ENCODE measurements at places on chromosomes 6 and 20. TPM values are rescaled to one million over a fixed set of nuclear protein-coding genes. Genes with fewer than 3 reads are reported as not detected.

Gene SCP2D1
- total RNA-seq: not detected

DNA sequence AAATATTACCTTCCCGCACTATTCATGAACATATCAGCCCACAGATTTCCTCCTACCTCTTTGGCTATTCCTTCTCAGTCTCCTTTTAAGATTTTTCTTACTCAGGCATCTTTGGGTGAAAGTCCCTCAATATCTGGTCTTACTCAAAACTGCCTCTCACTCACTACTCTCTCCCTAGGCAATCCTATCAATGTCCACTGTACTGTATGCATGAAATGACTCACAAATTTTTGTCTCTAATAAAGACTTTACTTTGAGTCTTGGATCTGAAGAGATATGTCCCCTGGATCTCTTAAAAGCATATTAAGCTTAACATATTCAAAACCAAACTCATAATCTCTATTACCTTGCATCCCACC, 24.4 kb downstream of the IL22RA2 start:
- DNase-seq: no peak
- H3K27ac ChIP-seq: no peak overlapping the region
- H3K36me3 ChIP-seq: no peaks in the 10 kb centered on the region
- H3K4me1 ChIP-seq: peaks cover 14% of the 10 kb centered on the region
- no peak overlapping the region for H3K4me3 ChIP-seq

DNA sequence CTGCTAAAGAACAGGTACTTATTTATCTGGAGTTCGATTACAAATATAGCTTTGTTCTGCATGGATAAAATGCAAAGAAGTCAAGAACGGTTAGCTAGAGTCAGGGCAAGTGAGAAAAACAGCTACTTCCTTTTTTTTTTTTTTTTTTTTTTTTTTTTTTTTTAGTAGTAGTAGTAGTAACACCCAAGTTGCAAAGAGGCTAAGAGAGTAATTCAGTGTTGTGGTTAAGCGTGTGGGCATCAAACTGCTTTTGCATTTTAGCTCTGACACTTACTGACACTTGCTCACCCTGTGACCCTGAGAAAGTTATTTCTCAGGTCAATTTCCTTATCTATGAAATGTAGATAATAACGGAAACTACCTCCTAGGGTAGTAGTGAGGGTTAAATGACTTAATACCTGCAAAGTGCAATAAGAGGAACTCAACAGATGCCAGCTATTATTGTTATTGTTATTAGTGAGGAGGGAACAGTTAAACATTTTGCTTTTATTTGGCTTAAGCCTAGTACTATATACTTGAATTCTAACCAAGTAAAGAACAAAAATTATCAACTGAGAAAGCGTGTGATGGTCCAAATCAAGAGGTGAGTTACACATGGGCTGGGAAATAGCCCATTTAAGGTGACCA, 86.7 kb upstream of the BACH2 start:
- DNase-seq: peak; percentile 86
- no peaks in the 10 kb centered on the region for H3K27me3 ChIP-seq
- no peaks in the 10 kb centered on the region for H3K36me3 ChIP-seq

- no peak overlapping the region for H3K4me3 ChIP-seq
- H3K27ac ChIP-seq: no peak overlapping the region
- DNase-seq: no peak
- H3K4me1 ChIP-seq: no peaks in the 10 kb centered on the region
- H3K27me3 ChIP-seq: no peaks in the 10 kb centered on the region
- H3K36me3 ChIP-seq: peaks cover 37% of the 10 kb centered on the region
Observed at GRCh38 chr6:57134954-57135353, 37.2 kb upstream of the BAG2 start.

DNA sequence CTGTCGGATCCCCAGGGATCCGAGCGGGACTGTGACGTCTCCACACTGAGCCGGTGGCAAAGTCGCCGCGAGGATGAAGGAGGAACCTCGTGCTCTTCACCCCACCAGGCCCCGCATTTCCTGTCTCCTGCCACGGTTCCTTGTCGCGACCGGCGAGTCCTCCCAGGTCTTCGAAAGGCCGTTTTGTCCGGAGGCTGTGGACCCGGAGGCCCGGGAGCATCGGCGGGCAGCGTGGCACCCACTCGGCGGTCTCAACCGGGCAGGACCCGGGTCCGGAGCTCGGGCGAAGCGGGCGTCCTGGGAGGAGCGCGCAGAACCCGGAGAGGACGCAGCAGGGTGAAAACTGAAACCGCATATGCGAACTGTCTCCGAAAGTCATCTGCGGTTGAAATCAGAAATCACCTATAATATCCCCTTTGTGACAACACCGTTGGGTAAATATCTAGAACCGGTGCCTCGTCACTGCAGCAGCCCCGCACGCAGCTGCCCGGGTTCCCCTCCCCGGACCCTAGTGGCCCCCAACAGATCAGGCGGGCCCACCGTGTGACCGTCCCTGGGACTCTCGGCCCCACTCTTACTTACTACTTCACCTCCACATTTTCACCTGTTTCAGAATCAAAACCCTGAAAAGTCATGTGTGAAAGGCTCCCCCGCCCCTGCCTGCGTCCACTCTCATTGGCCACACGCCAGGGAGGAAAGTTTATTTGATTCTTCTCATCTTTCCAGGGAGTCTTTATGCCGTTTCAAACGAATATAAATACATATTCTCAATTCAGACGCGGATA, 3.1 kb upstream of the ULBP2 start:
- peaks cover 83% of the 10 kb centered on the region for H3K27me3 ChIP-seq
- no peaks in the 10 kb centered on the region for H3K36me3 ChIP-seq

- H3K36me3 ChIP-seq: no peaks in the 10 kb centered on the region
- no peaks in the 10 kb centered on the region for H3K27me3 ChIP-seq
- no peaks in the 10 kb centered on the region for H3K4me1 ChIP-seq
- no peak overlapping the region for H3K27ac ChIP-seq
Observed at GRCh38 chr6:16883414-16883813, 122.2 kb upstream of the ATXN1 start.

- no peak overlapping the region for H3K27ac ChIP-seq
- DNase-seq: no peak
- no peaks in the 10 kb centered on the region for H3K36me3 ChIP-seq
- no peaks in the 10 kb centered on the region for H3K4me1 ChIP-seq
Observed at GRCh38 chr20:17673084-17673483, 9.0 kb downstream of the RRBP1 start.

Gene HTR1B
- not detected for total RNA-seq

DNA sequence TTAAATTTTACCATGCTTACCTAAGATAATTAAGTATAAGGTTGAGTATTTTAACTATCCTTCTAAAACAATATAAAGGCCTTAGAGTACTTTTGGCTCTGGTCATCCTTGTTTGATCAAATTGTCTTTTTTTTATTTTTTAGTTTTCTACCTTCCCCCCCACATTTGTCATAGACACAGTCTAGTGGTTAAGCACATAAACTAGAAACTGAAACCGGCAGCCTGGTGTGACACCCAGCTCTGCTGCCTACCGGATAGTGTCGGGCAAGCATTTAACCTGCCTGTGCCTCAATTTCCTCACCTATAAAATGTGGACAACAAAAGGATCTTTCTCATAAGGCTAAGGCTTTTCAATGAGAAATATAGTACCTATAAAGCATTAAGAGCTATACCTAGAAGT, 21.6 kb upstream of the TULP4 start:
- H3K36me3 ChIP-seq: no peaks in the 10 kb centered on the region
- H3K4me1 ChIP-seq: peaks cover 53% of the 10 kb centered on the region
- no peaks in the 10 kb centered on the region for H3K27me3 ChIP-seq
- DNase-seq: peak; percentile 80

Gene EBF4
- total RNA-seq: 5.0 TPM

DNA sequence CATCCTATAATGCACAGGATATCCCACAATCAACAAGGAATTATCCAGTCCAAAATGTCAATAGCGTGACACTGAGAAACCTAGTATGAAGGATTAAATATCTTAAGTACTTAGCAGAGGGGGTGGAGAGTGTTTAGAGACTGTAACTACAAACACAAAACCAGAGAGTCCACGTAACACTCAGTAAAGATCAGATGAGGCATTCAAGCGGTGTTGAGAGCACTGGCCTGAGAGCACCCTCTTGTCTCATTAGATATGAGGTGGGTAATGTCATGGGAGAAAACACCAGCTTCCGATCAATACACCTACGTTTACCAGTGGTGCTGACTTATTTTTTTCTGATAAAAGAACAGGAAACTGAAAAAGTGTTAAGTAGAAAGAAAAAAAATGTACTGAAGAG, 2.3 kb downstream of the FAM184A start:
- H3K27ac ChIP-seq: no peak overlapping the region
- H3K4me3 ChIP-seq: no peak overlapping the region
- H3K4me1 ChIP-seq: peaks cover 6% of the 10 kb centered on the region
- H3K27me3 ChIP-seq: peaks cover 2% of the 10 kb centered on the region

Gene JPH2
- total RNA-seq: 0.17 TPM

DNA sequence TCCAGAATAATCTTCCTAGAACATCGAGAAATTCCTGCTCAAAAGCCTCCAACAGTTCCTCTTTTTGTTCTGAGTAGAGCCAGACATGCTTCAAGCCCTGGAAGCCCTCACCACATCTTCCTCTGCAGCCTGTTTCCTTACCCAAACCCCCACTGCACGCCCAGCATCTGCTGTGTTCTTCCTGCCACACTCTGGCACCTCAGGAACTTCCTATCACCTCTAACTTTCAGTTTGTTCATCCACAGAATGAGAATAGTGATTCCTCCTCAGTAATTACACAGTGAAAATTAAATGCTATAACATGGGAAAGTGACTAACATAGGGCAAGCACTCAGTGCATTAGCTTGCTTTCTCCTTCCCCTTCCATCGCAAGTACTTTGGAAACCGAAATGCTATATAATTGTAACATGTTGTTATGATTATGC, 26.3 kb downstream of the C6orf89 start:
- DNase-seq: peak; percentile 16
- no peak overlapping the region for H3K4me3 ChIP-seq
- peaks cover 68% of the 10 kb centered on the region for H3K36me3 ChIP-seq
- H3K27ac ChIP-seq: no peak overlapping the region
- H3K4me1 ChIP-seq: peaks cover 16% of the 10 kb centered on the region
- no peaks in the 10 kb centered on the region for H3K27me3 ChIP-seq

- no peak for DNase-seq
- H3K27ac ChIP-seq: no peak overlapping the region
- H3K4me1 ChIP-seq: peaks cover 5% of the 10 kb centered on the region
- no peaks in the 10 kb centered on the region for H3K27me3 ChIP-seq
- no peaks in the 10 kb centered on the region for H3K36me3 ChIP-seq
- no peak overlapping the region for H3K4me3 ChIP-seq
Observed at GRCh38 chr6:112156668-112157067, 69.3 kb downstream of the FAM229B start.

GRCh38 chr6:33683576-33684427, 27.7 kb downstream of the UQCC2 start:
- DNase-seq: no peak
- H3K27me3 ChIP-seq: no peaks in the 10 kb centered on the region
- no peak overlapping the region for H3K4me3 ChIP-seq
- H3K27ac ChIP-seq: no peak overlapping the region
- H3K4me1 ChIP-seq: no peaks in the 10 kb centered on the region
- H3K36me3 ChIP-seq: peaks cover 86% of the 10 kb centered on the region

GRCh38 chr6:25332655-25333071, 53.5 kb downstream of the CARMIL1 start:
- H3K36me3 ChIP-seq: no peaks in the 10 kb centered on the region
- peaks cover 32% of the 10 kb centered on the region for H3K4me1 ChIP-seq
- no peak overlapping the region for H3K4me3 ChIP-seq
- peak; percentile 33 for DNase-seq
- H3K27me3 ChIP-seq: no peaks in the 10 kb centered on the region

Gene EYA4
- total RNA-seq: 0.49 TPM

Gene HSD17B8
- total RNA-seq: 10.8 TPM

Gene RUNX2
- 2.2 TPM for total RNA-seq

- no peaks in the 10 kb centered on the region for H3K36me3 ChIP-seq
- no peak for DNase-seq
- no peak overlapping the region for H3K27ac ChIP-seq
- H3K4me3 ChIP-seq: no peak overlapping the region
Observed at GRCh38 chr6:49987749-49988148, 18.3 kb upstream of the DEFB113 start.

Gene TP53TG5
- not detected for total RNA-seq

- no peaks in the 10 kb centered on the region for H3K27me3 ChIP-seq
- H3K27ac ChIP-seq: no peak overlapping the region
- no peaks in the 10 kb centered on the region for H3K4me1 ChIP-seq
- no peak for DNase-seq
- no peak overlapping the region for H3K4me3 ChIP-seq
Observed at GRCh38 chr6:12909833-12910232, 193.3 kb downstream of the PHACTR1 start.

Gene PDE10A
- not detected for total RNA-seq

GRCh38 chr6:126475449-126475848, 135.5 kb downstream of the CENPW start:
- no peak overlapping the region for H3K27ac ChIP-seq
- no peaks in the 10 kb centered on the region for H3K36me3 ChIP-seq
- no peaks in the 10 kb centered on the region for H3K27me3 ChIP-seq
- H3K4me1 ChIP-seq: no peaks in the 10 kb centered on the region
- H3K4me3 ChIP-seq: no peak overlapping the region

GRCh38 chr6:160217073-160217472, 41.5 kb downstream of the SLC22A2 start:
- H3K27me3 ChIP-seq: peaks cover 3% of the 10 kb centered on the region
- no peak overlapping the region for H3K27ac ChIP-seq
- H3K36me3 ChIP-seq: no peaks in the 10 kb centered on the region
- DNase-seq: no peak
- no peak overlapping the region for H3K4me3 ChIP-seq

DNA sequence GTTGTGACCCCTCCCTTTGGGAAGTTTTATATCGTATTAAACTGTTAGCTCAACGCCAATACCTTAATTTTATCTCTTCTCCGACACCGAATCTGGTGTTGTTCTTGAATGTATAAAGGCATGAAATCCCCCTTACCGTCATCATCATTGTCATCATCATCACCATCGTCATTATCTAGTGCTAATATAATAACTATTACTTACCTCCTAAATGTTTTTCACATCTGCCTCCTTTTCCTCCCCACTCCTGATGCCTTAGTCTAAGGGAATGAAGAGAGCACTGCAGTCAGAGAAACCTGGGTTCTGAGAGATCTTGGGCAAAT, 677 bp upstream of the ZBTB24 start:
- peak overlapping the region; percentile 79 for H3K27ac ChIP-seq
- H3K36me3 ChIP-seq: peaks cover 6% of the 10 kb centered on the region
- peaks cover 34% of the 10 kb centered on the region for H3K4me1 ChIP-seq
- peak overlapping the region; percentile 43 for H3K4me3 ChIP-seq
- DNase-seq: no peak

DNA sequence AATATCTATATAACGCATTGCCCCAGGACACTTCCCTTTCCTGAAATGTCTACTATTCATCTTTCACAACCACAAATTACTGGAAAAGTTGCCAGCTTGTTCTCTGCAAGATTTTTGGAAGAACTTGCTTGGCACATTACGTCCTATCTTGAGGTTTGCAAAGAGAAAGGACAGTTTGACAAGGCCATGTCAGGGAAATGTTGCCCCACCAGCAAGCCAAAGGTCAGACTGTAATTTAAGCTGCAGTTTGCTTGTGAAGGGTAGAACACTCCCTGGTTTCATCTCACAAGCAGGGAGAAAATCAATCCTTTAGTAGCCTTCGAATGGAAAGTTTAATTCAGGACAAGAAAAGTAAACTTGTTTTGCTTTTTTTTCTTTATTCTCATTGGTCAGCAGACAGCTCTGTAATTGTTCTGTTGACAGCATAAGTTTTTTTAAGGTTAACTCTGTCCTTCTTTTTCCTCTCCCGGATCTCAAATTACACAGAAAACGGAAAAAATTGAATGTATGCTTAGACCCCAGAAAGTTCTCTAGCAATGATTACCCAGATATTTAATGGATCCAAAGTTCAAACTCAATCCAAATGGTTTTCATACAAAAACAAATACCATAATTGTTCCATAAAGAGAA, 541.8 kb upstream of the NRSN1 start:
- H3K27ac ChIP-seq: no peak overlapping the region
- H3K36me3 ChIP-seq: no peaks in the 10 kb centered on the region
- no peaks in the 10 kb centered on the region for H3K27me3 ChIP-seq
- no peak overlapping the region for H3K4me3 ChIP-seq
- DNase-seq: no peak
